ENCODE measurements at places on chromosomes 6 and 20. TPM values are rescaled to one million over a fixed set of nuclear protein-coding genes. Genes with fewer than 3 reads are reported as not detected.

The C6orf58 gene
- not detected for total RNA-seq

The KIAA1755 gene
- total RNA-seq, result 1.2 TPM

DNA sequence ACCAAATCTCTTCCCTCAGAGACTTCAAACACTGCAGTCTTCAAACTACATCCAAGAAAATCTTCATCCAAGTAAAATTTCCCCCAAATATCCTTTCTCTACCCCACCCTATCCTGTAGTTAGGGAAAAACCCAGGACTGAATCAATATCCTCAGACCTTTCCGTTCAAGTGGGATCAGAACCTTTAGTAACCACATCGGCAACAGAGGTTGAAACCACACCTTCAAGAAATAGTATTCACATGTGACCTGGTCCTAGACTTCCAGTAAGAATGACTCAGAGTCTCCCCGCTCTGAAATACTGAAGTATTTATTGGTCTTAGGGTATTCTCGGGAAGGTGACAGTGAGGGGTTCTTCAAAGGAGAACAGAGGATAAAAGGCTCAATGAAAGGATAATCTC lies 8.7 kb downstream of the HLA-DPA1 start:
- DNase-seq, result no peak

The MMP24 gene
- 52.3 TPM for total RNA-seq

- no peak for DNase-seq
These were observed 370.0 kb upstream of the SULF2 start for GRCh38 chr20:48155268-48155667.

- DNase-seq, result no peak
These were observed 46.1 kb downstream of the MBOAT1 start for GRCh38 chr6:20166210-20166609.

DNA sequence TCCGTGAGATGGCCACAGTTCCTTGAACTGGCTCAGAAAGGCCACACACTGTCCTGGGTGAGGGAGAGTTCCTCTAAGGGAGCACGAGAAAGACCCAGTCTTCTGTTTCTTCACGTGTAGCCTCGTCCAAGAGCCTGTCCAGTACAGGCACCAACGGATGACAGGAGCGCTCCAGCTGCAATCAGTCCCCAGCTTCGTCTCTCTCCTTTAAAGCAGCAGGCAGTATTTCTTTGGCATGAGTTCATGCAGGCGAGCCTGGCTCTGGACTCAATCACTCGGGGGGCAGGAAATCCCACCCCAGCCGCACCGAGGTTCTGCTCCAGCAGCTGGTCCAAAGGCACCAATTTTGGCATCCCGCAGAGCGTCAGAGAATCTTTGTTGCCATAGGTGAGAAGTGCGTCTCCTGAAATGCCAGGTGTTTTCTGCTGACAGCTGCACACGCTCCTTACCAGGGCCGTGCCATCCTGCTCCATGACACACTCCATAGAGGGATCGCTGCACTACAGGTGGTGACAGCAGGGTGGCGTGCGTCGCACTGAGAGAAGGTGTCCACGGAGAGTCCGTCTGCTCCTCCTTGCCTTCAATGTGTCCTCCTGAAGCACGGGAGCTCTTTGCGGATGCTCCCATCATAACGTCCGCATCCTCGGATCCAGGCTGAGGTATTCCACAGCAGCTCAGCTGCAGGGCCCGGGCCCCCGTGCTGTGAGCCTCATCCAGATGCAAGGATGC lies 59.6 kb upstream of the AFDN start:
- DNase-seq, result no peak

DNA sequence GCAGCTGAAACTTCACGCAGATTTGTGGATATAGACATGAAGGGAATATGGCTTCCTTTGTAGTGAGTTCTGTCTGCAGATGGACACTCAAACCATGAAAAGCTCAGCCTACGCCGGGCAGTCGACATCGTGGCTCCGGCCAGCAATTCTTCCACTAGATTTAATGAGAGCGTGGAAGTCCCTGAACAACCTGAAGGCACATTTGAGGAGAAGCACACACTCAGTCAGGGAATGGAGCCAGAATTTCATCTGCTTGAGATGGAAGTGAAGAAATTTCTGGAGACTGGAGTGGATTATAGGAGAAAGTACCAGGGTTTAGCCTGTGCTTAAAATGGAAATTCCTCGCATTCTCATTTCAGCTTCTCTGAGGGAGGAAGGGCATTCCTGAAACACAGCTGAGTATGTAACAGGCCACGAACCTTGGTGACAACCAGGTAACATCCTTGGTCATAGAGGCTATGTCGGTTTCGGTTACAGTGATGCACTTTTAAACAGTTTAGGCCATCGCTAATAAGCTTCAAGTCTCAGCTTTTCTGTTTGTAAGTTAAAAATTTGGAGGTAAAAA lies 80.5 kb upstream of the AGPAT4 start:
- DNase-seq, result no peak

- DNase-seq, result no peak
These were observed 41.1 kb downstream of the MC3R start for GRCh38 chr20:56289652-56290051.

The MOXD1 gene
- 1.9 TPM for total RNA-seq

The SCUBE3 gene
- 2.5 TPM for total RNA-seq

GRCh38 chr6:45569210-45569945 lies 191.6 kb upstream of the SUPT3H start:
- no peak for DNase-seq

DNA sequence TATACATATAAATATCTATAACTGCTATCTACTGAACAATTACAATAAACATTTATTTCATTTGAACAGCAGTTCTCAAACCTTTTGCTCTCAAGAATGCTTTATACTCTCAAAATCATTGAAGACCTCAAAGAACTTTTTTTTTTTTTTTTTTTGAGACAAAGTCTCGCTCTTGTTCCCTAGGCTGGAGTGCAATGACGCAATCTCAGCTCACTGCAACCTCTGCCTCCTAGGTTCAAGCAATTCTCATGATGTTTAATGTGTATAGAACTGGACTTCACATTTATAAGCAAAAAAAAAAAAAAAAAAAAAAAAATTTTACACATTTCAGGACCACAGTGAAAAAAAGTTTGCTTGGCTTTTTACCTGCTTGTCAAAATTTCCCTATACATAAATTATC lies 11.7 kb downstream of the UBE2V1 start:
- no peak for DNase-seq

- peak; percentile 28 for DNase-seq
These were observed 312.5 kb downstream of the EYA4 start for GRCh38 chr6:133553652-133554051.

DNA sequence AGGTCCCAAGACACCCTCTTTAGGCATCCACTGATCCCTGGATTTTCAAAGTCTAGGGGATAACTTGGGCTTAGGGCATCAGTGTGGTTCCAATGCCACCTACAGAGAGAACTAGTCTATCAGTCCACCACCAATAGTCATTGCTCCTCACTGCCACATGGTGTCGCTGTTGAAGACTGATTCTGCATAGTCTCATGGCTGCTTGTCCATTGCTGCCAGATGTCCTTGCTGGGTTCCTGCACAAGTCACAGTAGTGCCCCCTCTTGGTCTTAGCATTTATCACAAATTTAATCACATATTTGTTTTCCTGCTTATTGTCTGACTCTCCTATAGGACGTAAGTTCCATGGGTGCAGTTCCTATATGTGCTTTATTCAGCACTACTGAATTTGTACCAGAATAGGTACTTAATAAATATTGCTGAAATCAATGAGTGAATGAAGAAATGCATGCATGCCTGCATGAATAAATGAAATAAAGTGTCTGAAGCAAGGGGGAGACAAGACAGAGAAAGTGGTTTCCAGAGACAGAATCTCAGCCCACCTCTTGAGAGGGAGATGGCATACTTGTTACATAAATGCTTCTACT lies 45.9 kb upstream of the RALY start:
- no peak for DNase-seq

- DNase-seq, result no peak
These were observed 227.3 kb upstream of the PDE10A start for GRCh38 chr6:165890404-165890735.

The GPR6 gene
- not detected for total RNA-seq

GRCh38 chr6:168599118-168599494 lies 158.1 kb downstream of the SMOC2 start:
- DNase-seq, result no peak

The MAS1 gene
- not detected for total RNA-seq

The BMP2 gene
- total RNA-seq, result 0.10 TPM

- DNase-seq, result no peak
These were observed 36.6 kb downstream of the PTPN1 start for GRCh38 chr20:50546729-50547314.

DNA sequence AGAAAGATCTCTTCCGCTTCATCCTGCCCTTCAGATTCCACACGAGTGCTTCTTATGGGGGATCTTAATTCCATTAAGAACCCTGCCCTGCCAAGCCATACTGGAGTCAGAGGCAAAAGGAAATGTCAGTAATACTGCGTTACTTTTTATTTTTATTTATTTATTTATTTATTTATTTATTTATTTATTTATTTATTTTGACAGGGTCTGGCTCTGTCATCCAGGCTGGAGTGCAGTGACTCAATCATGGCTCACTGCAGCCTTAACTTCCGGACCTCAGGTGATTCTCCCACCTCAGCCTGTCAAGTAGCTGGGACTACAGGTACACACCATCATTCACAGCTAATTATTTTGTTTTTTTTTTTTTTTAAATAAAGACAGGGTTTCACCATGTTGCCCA lies 79.5 kb downstream of the MYB start:
- no peak for DNase-seq

The DLL1 gene
- 2.7 TPM for total RNA-seq

DNA sequence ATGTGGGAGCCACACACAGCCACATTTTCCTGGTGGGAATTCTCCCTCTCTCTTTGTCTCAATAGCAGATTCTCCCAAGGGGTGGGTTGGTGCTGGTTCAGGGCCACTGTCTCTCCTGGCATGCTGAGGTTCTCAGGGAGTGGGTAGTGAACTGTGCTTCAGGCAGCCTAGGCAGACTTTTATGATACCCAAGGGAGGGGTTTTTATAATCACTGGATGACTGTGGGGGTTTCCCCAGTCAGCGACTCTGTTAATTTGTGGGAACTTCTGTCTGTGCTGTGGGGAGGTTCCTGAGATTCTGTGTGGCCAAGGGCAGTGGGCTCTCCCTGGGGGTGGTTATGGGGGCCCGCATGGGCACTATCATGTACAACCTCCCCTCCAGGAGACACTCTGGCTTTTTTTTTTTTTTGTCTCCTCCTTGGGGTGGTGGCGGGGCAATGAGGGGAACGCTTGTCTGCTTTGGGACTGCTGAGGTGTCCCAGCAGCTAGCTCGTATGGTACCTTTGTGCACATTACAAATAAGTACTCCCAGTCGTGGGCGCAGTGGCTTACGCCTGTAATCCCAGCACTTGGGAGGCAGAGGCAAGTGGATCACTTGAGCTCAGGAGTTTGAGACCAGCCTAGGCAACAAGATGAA lies 10.0 kb downstream of the PTK7 start:
- DNase-seq, result no peak

DNA sequence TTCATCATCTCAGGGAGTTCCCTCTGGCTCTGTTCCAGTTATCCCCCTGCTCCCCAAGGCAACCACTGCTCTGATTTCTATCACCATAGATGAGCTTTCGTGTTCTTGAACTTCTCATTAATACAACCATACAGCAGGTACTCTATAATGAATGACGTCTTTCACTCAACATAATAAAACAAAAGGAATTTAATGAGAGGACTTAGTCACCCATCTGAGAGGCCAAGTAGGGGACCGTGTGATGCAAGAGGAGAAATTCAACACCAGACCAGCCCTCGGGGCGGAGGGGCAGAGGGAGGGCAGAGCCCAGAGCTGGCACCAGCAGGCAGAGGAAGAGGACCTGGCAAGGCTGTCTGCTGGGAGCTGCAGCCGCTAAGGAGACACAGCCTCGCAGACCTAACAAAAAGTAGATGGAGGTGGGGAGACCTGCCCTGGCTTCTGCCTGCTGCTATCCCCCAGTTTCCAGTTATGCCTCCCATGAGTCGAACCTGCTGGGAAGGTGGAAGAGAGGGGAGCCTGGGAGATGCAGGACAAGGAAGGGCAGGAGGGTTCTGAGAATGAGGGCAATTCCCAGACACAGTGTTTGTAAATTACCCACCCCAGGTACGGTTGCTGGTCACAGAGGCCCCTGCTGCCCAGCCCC lies 13.8 kb downstream of the CCN5 start:
- peak; percentile 98 for DNase-seq

DNA sequence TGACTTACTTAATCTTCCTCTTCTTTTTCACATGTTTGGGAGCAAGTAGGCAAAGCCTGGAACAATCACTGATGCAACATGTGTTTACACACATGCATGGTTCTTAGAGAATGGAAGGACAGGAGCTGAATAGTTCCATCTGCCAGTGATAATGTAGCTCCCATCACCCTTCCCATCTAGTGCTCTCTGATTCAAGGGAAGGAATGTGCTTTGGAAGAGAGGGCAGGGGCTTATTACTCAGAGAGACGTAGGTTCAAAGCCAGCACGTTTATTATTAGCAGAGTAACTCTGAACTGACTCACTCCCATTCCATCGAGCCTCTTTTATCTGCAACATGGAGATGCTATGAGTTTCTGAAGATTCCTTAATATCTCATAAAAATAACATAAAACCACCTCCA lies 211.9 kb downstream of the GMPR start:
- DNase-seq, result peak; percentile 28

GRCh38 chr6:135506270-135506997 lies 8.9 kb upstream of the AHI1 start:
- no peak for DNase-seq

DNA sequence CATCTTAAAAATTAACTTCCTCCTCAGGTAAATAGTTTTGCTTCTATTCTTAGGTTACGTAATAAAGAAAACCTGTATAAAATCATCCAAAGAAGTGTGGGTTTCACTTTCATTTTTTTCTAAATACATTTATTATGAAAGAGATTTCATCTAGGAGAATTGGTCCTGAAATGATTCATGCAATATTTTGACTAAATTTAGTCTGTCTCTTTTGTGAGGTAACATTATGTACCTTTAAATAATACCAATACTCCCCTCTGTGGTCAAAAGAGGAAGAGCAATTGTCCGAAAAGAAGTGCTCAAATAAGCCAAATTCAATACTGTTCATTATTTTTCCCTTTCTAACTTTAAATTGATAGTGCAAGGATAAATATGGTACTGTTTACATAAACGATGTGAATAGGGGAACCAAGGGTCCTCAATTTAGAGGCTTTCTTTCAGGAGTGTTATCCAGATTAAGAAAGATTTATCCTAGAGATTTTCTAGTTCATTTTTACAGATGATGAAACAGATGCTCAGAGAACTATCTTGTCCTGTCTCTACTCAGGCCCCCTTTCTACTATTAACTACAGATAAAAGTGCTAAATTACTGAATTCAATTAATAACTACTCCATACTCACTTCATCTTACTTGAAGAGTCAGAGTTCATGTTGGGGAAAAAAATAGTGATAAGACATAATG lies 26.2 kb downstream of the CYP39A1 start:
- no peak for DNase-seq

DNA sequence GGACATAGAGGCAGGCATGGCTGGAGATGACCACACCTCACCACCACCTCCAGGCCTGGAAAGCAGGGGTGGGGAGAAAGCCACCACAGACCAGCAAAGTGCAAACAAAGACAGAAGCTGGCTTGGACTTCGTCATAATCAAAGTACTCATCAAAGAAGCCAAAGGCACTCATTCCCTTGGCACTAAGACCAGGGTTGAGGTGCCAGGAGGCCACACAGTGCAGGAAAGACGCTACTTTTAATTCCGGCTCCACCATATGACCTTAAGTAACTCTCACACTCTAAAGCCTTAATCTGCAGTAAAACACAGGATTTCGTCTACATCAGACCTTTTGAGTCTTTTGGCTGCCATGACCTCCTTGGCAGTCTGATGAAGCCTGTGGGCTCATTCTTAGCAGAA lies 123.1 kb downstream of the HIVEP2 start:
- DNase-seq, result peak; percentile 86
